RPMI8226 (cell line): ENCODE measurements at places on chromosomes 13 and 19.

GRCh38 chr13:53953183-53953582 is 924.6 kb downstream of the OLFM4 start:
- DNase-seq, result no peak

- peak; percentile 75 for DNase-seq
Observed at GRCh38 chr13:99614465-99614885, 113.2 kb downstream of the TM9SF2 start.

DNA sequence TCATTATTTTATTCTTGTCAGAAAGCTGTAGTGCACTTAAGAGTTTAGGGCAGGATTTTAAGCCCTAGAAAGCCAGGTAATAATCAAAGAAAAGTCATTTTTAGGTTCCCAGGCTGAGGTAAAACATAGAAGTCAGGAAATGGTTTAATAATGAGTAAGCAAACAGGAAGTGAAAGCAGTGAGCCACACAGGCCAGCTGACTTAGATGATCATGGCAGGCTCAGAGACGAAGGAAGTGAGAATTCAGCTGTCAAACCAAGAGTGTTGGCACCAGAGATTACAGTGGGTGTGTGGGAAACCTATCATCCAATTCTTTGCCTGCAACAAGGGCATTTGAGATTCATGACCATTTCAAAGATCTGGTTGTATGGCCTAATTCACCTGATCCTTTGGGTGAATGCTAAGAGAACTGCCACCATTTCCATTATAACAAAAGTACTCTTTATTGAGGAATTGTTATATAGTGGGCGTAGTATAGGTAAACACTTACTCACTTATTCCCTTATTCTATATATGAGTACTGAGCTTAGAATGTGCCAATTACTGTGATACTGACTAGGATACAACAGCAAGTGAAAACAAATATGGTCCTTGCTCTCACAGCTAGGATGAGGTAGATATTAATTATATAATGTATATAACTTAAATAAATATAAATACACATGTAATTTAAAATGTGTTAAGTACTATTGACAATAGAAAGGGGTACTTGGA is 103.7 kb upstream of the EDNRB start:
- peak; percentile 70 for DNase-seq

- no peak for DNase-seq
Observed at GRCh38 chr13:69597088-69597487, 510.5 kb upstream of the ATXN8OS start.

GRCh38 chr13:50388481-50388880 is 373.2 kb downstream of the KCNRG start:
- DNase-seq, result no peak

DNA sequence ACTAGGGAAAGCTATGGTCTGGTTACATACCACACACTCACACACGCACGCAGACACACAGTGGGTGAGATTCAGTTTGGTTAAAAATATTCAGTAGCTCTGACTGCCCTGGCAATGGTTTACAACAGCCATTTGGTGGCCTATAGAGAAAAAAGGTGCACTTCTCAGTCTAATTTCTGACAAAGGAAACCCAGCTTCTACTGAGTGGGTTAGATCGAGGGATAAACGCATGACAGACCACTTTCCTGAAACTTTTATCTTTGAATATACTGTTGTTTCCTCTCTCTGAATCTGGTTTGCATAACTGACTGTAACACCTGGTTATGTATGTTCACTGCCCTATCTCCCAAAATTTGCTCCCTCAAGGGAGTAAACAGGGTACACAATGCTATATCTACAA is 2.5 kb downstream of the LIG4 start:
- no peak for DNase-seq

- DNase-seq, result no peak
Observed at GRCh38 chr13:33403807-33404362, 118.3 kb upstream of the STARD13 start.
